ENCODE measurements at places on chromosomes 11 and 22.

DNA sequence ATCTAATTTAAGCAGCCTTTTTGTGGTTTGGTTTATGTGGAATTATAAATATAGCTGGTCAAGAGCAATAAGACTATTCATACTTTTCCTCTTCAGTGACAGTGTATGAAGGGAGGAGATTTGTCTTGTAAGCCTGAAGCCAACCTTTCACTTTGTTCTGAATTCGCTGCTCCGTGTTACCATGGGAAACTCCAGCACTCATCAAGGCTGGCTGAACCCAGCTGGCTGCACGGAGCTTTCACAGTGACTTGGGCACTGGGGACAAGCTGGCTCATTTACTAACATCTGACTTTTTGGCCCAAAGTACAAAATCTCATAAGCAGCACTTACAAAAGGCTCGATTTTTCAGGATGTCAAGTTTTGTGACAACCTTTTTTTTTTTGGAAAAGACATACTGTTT lies 120.4 kb upstream of the GRIA4 start:
- no peak for DNase-seq

DNA sequence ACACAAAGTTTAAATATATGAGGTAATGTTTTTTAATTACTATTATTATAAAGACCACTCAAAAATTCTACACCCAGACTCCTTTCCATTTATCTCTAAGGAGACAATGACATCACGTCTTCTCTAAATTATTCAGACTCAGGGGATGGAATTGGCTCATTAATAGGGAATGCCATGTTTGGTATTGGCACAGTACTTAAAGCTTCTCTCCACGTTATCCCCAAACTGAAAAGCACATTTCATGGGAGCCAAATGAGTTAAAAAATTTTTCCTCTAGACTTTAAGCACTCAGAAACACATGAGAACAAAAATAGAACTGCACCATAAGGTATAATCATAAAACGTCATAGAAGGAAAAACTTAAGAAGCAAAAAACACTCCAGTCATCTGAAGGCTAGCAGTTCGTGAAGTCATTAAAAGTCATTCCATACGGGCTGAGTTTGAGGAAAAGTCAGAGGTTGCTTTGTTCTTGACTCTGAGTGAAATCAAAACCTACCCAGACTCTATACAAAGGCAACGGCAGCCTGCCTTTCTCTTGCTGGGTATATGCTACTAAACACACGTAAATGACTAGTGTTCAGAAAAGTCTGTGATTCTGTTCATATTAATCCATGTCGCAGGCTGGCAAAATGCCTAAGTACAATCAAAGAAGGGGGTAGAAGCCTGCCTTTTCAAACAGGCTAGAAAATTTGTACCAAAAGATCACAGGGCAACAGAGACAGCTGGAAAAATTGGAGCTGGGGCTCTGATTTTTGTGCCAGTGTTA lies 8.7 kb upstream of the MPPED2 start:
- no peak for DNase-seq

DNA sequence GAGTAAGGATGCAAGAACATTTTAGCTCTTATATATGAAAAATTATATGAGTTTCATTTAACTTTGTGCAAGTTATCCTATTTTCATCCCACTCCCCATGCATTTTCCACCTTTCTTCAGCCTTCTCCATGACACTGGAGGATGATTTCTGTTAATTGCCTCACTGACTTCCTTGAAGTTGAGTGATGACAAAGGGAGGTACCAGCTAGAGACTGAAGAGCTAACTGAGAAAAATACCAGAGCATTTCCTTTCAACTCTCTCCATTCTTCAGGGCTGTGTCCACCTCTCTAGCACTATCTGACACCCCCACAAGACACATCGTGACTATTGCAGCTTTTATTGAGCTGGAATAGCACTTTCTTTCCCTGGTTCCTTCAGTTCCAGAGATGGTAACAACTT lies 711.6 kb upstream of the LRRC4C start:
- no peak for DNase-seq

GRCh38 chr11:115168229-115168671 lies 336.0 kb downstream of the CADM1 start:
- DNase-seq, result no peak

DNA sequence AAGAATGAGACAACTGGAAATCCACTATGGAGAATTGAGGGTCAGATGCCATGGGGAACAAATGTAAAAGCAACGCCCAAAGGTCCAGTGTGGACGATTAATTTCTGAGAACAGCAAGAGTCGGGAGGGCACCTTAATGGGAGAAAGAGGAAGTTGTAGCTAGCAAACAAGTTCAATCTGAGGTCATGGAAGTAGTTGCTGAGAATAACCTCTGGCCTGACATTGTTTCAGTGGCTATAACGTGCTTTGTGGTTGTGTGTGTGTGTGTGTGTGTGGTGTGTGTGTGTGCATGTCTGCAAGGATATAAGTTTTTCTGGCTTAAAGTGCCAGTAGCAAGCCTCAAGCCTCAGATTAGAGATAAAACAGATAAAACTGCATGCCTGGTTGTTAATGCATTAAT lies 1630.1 kb upstream of the TENM4 start:
- no peak for DNase-seq

DNA sequence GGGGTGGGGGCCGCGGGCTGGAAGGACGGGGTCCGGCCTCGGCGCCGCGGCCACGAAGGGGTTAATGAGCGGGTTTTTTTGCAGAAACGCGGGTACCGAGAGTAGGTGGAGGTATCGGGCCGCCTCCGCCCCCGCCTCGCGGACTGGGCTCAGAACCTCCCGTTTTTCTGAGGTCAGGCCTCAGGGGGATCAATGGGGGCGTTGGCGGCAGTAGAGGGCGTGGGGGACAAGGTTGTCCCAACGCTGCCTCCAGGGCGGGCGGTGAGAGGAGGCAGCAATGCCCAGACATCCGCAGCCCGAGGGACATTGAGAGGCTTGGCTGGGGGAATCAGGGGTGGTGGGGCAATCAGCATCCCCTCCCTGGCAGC lies 34.8 kb upstream of the PRODH start:
- no peak for DNase-seq

DNA sequence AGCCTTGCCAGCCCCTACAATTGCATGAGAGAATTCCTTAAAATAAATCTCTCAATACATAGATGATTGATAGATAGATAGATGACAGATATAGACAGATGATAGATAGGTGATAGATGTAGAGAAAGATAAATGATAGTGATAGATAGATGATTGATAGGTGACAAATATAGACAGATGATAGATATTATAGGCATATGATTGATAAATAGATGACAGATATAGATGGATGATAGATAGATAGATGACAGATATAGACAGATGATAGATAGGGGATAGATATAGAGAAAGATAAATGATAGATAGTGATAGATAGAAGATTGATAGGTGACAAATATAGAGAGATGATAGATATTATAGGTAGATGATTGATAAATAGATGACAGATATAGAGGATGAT lies 564.6 kb downstream of the ETS1 start:
- DNase-seq, result no peak

DNA sequence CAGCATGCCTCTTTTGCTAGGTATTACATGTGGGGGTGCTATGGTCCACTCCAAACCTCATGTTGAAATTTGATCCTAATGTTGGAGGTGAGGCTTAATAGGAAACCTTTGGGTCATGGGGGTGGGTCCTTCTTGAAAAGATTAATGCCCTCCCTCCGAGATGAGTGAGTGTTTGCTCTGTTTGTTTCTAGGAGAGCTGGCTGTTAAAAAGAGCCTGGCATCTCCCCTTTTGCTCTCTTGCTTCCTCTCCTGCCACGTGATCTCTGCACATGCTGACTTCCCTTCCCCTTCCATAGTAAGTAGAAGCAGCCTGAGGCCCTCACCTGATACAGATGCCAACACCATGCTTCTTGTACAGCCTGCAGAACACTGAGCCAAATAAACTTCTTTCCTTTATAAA lies 104.5 kb downstream of the FAT3 start:
- no peak for DNase-seq

- no peak for DNase-seq
Observed at GRCh38 chr22:17888855-17889254, 114.6 kb upstream of the BID start.

DNA sequence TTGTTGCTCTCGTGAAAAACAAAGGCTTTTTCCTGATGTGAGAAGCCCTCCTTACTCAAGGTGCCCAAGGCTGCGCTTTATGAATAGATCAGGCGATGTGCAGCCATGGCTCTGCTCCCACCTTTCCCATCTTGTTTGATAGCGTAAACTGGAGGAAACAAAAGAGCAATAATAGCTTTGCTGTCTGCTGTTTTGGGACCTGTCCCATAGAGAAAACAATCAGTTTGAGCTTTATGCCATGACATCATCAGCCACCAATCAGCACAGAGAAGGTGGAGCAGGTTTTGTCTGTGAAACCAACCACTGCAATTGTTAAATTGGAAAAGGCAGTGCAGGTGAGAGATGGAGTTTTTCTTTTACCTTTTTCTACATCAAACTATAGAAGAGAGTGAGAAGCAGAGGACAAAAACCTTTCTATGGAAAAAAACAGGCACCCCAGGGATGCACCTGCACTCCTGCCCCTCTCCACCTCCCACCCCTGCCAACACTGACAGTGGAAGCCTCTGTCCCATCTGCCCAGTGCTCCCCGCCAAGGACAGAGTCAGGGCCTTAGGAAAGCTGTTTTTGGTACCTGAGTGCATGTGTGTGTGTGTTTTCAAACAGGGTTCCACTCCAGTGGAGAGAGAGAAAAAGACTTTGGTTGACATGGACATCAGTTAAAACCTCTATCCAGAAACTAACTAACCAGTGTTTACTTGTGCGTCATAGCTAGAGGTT lies 80.7 kb downstream of the MICAL3 start:
- DNase-seq, result no peak

- no peak for DNase-seq
Observed at GRCh38 chr11:9701799-9702198, 37.9 kb downstream of the SWAP70 start.

GRCh38 chr11:117587416-117587815 lies 209.6 kb downstream of the DSCAML1 start:
- no peak for DNase-seq

DNA sequence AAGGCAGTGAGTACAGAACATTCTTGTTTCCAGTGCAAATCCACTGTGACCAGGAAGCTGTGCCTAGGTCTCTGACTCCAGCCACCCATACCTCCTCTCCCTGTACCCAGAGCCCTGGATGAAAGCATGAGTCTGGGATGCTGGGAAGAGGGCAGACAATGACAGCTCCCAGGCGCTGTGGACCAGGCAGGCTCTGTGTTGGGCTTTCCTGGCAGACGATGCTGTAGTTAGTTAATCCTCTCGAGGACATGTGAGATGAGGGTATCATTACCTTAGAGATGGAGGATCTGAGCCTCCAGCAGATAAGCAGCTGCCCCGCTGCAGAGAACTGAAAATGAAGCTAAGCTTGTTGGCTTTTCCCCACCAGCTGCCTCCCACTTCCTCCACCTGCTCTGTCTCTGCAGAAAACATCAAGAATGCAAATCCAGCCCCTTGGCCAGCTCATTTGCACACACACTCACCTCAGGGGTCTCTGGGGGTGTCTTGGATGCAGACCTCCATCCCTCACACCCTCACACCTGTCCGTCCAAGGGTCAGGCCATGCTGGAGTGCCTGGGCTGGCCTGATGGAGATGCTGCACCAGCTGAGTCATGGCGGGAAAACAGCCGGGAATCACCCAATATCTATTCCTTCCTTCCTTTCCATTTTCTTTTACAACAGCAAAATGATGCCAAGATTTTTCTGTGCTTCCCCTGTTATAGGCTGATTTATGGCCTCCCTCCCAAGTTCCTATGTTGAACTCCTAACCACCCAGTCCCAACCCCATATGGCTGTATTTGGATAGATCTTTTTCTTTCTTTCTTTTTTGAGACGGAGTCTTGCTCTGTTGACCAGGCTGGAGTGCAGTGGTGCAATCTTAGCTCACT lies 94.9 kb upstream of the SEPTIN5 start:
- DNase-seq, result no peak

DNA sequence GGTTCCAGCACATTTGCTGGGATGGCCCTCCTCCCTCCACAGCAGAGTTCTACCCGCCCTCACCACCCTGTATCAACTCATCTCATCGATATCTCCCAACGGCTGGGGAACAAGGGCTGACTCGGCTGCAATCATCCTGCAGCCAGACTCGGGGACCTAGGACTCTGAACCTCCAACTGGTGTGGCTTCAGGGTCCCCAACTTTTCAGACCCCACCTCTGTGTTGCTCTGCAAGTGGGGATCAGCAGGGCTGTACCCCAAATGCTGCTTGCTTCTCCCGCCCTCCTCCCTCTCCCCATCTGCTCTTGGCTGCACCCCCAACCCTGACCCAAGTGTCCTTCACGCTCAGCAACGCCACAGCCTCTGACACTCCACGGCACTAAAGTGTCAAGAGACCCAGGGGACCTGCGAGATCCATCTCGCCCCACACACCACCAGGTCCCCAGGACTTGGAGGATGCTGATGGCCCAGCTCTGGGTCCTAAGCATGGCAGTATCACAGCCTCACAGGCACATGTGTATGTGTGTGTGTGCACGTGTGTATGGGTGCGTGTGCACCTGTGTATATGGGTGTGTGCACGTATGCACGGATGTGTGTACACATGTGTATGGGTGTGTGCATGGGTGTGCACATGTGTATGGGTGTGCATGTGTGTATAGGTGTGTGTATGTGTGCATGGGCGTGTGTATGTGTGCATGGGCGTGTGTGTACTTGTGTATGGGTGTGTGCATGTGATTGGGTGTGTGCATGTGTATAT lies 26.4 kb downstream of the KCNQ1 start:
- DNase-seq, result no peak

GRCh38 chr11:6655020-6655789 lies 404 bp downstream of the DCHS1 start:
- peak; percentile 12 for DNase-seq

DNA sequence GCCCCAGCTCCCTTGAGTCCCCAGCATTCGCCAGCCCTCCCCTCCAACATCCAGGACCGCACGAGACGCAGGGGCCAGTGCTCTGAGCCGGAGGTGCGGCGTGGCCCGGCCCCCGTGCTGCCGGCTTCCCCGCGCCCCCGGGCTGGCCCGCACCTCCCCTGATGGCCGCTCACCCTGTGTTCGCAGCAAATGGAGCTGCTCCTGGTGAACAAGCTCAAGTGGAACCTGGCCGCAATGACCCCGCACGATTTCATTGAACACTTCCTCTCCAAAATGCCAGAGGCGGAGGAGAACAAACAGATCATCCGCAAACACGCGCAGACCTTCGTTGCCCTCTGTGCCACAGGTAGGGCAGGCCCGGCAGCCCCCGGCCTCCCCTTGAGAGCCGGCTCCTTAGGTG lies 2.7 kb downstream of the CCND1 start:
- DNase-seq, result no peak

Data from DMS79 treated with DMSO at 0.1 percent for 48 hours (cell line).